ENCODE measurements at places on chromosomes 12 and 14. TPM values are rescaled to one million over a fixed set of nuclear protein-coding genes. Genes with fewer than 3 reads are reported as not detected.

DNA sequence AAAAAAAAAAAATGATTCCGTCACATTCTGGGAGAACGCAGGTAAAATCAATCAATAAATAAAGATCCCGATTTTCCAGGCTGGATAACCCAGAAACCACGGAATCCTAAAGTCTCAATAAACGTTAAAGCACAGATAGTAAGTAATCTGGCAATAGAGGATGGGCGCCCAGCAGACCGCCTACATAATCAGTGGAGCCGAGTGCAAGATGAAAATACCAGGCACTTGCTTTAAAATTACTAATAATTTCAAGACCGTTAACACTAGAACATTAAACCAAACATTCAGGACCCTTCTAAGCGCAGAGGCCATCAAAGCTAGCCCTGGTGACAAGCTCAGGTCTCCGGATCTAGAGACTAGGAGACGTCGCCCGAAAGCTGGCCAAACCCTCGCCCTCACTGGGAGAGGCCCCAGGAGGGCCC is 1.2 kb upstream of the DCAF11 start:
- no peak for DNase-seq

Gene GYS2
- total RNA-seq, result not detected

Gene ERO1A
- total RNA-seq, result 58.0 TPM

Gene ADAMTS20
- 0.33 TPM for total RNA-seq

- DNase-seq, result no peak
Observed at GRCh38 chr12:2796187-2796666, 1.5 kb downstream of the FKBP4 start.

Gene KLRC3
- total RNA-seq, result not detected

DNA sequence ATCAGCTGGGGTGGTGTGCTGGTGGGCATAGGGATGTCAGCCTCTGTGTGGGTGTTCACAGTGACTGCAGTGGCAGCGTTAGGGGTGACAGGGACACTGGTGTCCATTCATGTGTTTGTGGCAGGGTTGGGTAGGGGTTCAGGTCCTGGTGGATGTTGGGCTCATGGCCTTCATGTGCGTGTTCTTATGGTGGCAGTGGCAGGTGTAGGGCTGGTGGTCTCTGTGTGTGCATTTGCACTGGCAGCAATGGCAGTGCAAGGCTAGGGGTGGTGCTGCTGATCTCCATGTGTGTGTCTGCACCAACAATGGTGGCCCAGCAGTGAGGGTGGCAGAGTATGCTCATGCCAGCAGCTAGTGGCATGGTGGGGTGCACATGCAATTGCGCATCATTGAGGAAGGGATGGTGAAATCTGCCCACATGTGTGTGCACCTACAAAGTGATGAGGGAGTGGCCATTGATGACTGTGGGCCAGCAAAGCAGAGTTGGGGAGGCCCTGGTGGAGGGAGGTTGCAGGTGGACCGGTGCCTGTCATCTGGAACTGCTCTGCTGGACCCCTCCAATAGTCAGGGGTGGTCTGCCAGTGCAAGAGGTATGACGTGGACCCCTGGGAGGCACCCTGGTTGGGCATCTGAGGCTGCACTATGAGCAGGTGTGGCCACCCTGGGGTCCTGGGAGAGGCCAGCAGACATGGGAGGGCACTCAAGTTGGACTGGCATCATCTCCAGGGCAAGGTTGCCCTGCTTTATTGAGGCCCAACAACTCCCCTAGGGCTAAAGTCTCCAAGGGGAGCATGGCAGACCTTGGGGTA is 182.9 kb downstream of the TTC6 start:
- DNase-seq, result no peak

- no peak for DNase-seq
Observed at GRCh38 chr12:98977186-98977585, 332.1 kb downstream of the APAF1 start.

- no peak for DNase-seq
Observed at GRCh38 chr14:36973806-36974442, 198.5 kb downstream of the SLC25A21 start.

DNA sequence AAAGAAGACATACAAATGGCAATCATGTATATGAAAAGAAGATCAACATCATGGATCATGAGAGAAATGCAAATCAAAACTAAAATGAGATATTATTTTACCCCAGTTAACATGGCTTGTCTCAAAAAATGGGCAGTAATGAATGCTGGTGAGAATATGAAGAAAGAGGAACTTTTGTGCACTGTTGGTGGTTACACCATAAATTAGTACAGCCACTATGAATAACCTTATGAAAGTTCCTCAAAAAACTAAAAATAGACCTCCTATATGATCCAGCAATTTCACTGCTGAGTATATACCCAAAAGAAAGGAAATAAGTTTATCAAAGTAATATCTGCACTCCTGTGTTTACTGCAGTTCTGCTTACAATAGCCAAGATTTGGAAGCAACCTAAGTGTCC is 151.7 kb downstream of the PDZRN4 start:
- no peak for DNase-seq

Gene ALKBH1
- total RNA-seq, result 8.6 TPM

GRCh38 chr12:11016937-11017336 is 5.5 kb downstream of the TAS2R19 start:
- no peak for DNase-seq

- DNase-seq, result no peak
Observed at GRCh38 chr12:31387466-31387865, 61.5 kb upstream of the SINHCAF start.

DNA sequence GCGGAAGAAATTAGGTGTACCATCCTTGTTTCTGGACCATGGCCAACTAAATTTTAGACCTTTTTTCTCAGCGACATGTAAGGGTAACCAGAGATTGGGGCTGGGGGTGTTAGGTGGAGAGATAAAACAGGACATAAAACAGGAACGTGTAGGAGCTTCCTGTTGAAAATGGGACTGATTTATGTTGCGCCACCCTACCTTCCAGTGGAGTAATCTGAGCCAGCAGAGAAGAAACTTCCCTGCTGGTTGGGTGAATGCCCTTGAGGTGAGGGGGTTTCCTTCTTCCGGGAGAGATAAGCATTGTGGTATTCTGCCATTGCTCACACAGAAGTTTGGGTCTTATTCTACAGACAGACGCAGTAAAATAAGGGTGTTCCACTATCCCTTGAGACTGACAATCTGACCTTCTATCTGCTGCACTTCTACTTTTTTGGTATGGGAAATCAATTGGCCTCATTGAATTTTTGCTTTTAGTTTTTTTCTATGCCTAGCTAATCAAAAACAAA is 417.6 kb downstream of the PCNX1 start:
- DNase-seq, result peak; percentile 75

Gene RNASE4
- total RNA-seq, result 9.6 TPM

- DNase-seq, result no peak
Observed at GRCh38 chr12:75677522-75677921, 166.1 kb upstream of the KRR1 start.

DNA sequence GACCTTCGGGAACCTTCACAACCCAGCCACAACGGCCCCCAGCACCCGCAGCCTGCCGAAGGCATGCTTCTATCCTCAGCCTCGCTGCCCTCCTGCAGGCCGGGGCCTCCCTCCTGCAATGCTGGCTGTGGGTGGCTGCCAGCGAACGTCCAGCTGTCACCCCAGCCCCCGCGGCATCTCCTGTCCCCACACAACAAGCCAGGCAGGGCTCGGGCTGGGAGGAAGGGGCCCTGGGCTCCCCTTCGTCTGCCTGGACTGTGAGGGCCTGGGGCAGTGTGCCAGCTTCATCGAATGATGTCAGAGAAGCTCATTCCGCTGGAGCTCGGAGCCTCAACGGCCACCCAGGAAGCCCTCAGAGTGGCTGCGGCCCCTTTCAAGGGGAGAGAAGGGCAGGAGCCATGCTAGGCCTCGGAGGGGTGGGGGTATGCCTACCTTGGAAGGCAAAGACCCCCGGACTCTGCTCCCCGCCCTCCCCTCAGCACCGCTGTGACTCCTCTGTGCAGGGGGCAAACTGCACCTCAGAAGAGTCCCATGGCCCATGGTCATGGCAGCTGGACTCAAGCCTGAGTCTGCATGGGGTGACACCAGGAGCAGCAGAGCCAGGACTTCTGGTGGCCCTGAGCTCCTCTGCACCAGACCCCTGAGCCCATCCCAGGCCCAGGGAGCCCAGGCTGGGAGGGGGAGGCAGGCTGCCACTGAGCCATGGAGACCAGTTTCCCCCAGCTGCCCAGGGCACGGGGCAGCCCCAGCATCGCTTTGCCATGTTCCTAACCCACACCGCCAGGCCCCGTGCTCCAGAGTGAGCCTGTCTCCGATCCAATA is 24.7 kb upstream of the C14orf180 start:
- DNase-seq, result peak; percentile 44

Gene HELB
- 4.8 TPM for total RNA-seq

Gene MYO1H
- 0.21 TPM for total RNA-seq

DNA sequence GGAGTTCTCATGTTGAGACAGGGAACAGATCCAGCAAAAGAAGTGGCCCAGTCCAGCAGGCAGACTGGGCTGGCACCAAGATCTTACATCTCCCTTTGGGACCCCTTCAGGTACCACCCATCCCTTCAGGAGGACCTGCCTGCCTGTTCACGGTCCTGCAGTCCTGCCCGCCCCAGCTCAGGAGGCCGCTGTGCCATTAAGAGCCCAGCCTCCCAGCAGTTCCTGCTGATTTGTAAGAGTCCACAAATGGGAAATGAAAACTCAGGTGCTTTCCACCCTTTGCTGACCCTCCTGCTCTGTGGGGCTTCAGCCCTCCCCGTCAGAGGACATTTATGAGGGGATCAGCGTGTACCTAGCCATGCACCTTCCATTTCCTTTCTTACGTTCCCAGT is 39.5 kb downstream of the C14orf132 start:
- no peak for DNase-seq

- DNase-seq, result no peak
Observed at GRCh38 chr14:68882235-68882634, 89.4 kb upstream of the ZFP36L1 start.

Gene CCDC88C
- total RNA-seq, result 1.2 TPM

GRCh38 chr12:116821291-116821690 is 60.0 kb downstream of the HRK start:
- DNase-seq, result no peak

- DNase-seq, result no peak
Observed at GRCh38 chr12:32252199-32253073, 145.8 kb downstream of the BICD1 start.

- no peak for DNase-seq
Observed at GRCh38 chr12:5888816-5889315, 56.2 kb downstream of the ANO2 start.

- DNase-seq, result no peak
Observed at GRCh38 chr14:88628462-88628861, 65.6 kb downstream of the ZC3H14 start.

DNA sequence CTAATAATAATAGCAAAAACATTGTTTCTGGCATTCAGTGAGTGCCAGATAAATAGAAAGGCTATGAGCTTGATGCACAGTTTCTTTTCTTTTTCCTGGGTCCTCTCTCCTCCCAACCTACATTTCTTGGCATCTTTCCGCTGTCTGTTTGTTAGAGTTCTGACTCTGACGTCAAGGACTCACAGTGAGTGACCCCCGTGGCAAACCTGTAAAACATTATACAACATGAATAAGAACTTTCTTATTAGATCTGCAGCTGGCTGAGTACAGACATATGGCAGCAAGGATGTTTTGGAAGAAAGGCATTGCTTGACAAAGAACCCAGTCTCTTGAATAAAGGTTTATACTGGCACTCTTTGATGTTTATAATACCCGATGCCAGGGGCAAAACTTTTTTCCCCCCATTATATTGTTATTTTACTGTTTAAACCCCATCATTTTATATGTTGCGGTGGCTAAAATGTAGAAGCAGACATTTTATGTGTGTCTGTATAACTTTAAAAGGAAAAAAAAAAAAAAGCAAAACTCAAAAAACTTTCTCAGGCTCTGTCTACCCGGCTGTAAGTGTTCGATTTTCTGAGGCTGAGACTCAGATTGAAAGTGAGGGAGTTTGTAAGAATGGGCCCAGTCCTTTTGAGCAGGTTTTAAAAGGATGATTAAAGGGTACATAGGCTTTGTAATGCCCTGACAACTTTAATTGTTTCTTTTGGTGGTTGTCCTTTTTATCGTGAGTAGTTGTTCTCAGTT is 159.3 kb downstream of the PDE3A start:
- DNase-seq, result no peak

DNA sequence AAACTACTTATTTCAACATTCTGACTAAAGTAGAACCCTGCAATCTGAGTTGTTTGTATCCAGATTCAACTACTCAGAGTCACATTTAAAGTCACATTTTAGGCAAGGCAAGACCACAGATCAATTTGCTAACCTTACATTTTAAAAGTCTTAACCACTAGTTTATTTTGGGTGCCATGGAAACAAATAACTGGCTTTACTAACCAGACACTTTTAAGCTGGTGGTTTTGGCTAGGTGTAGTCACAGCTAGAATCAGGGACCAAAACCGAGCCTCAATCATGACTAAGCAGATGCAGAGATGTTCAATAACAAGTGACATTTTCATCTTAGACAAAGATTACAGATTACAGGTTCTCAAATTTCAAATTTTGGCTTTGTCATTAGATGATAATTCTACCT is 115.3 kb downstream of the PDE6H start:
- no peak for DNase-seq

GRCh38 chr12:128823216-128823915 is 392 bp downstream of the SLC15A4 start:
- no peak for DNase-seq

- peak; percentile 62 for DNase-seq
Observed at GRCh38 chr12:119115296-119115905, 63.3 kb upstream of the HSPB8 start.

DNA sequence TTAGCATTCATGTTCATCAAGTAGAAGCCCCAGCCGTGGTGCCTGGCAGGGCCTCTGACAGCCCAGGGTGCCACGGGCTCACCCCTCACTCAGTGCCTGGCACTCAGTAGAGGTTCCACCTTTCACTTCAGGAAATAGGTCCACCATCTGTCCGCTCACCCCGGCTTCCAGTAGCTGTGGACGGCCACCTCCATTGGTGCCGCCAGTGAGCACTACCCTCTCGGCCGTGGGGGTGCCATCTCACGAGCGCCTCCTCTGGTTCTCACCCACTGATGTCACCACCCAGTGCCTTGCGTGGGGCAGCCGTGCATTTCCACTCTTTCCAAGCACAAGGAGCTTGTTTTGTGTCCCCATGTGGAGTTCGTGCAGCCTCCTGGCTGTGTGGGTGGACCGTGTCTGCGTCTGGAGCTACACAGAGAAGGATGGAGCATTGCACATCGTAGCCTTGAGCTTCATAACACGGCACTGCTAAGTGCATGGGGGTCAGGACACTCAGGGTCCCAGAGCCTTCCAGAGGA is 41.0 kb upstream of the MMP17 start:
- DNase-seq, result no peak

Gene POTEG
- total RNA-seq, result not detected

GRCh38 chr14:53368066-53368465 is 214.9 kb upstream of the DDHD1 start:
- no peak for DNase-seq
